DMS153 (cell line): ENCODE measurements at places on chromosomes 16 and 17.

DNA sequence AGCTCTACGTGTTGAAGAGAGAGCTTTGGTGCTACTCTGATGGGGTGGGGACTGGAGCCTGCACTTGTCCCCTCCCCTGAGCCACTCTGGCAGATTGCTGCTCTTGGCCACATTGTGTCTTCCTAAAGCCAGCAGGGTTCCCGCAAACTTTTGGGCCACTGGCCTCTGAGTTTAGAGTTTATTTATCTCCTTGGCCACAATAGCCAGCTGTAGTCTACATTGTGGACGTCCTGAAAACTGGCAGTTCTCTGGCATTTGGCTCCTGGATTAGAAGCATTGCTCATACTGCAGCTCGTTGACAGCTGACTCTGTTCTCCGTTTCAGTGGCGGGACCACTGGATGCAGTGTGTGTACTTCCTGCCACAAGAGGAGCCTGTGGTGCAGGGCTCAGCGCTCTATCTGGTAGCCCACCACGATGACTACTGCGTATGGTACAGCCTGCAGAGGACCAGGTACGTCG lies 34.6 kb downstream of the PRMT7 start:
- no peak for DNase-seq

DNA sequence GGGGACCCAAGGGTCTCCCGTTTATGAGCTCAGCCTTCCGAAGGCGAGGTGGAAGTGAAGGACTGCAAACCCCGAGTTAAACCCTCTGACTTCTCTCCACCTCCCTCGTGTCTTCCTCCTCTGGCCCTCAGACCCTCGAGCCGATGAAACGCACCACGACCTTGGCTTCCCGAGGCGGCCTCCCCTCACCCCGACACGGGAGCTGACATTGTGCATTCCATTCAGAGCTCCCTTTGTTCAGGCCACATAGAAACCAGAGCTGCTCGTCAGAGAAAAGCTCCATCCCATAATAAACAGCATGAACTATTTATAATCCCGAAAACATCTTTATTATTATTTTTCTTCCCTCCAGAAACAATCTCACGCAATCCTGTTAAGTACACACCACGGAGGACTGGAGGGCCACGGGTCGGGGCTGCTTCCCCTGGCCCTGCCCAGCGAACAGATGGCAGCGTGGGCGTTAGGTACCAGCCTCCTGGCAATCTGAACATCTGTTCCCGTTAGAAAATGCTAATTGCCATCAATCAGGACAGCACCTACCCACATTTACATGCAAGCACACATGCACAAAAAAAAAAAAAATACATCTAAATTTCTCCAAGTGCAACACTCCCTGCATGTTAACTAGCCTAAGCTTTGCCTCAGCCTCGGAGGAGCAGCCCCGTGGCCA lies 145.7 kb downstream of the RBFOX3 start:
- no peak for DNase-seq

DNA sequence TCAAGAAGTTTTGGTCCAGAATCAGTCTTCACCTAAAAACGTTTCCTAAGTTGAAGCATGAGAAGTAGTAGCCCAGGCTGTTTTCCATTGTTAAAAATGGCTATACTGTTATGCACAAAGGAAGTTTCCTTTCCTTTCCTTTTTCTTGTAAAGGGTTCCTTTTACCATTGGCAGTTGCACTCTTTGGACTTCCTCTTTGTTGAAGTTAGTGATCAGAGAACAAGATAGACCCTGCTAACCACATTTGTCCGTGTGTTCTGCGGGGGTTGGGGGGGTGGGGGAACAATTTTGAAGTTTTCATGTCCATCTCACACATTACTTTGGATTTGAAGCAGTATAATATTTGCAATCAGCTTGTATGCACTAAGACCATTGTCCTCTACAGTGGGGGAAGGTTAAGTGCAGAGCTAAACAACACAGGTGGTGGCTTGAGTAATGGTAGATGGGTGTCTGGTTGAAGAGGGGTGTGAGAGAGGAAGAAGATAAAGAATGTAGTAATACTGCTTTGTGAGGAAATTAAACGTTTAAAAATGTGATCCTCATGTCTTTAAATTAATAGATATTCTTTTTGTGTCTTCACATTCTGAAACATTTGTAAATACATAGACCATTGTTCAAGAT lies 1.4 kb downstream of the LPCAT2 start:
- no peak for DNase-seq

- peak; percentile 46 for DNase-seq
These were observed 36.1 kb downstream of the GINS2 start for GRCh38 chr16:85652431-85653221.

DNA sequence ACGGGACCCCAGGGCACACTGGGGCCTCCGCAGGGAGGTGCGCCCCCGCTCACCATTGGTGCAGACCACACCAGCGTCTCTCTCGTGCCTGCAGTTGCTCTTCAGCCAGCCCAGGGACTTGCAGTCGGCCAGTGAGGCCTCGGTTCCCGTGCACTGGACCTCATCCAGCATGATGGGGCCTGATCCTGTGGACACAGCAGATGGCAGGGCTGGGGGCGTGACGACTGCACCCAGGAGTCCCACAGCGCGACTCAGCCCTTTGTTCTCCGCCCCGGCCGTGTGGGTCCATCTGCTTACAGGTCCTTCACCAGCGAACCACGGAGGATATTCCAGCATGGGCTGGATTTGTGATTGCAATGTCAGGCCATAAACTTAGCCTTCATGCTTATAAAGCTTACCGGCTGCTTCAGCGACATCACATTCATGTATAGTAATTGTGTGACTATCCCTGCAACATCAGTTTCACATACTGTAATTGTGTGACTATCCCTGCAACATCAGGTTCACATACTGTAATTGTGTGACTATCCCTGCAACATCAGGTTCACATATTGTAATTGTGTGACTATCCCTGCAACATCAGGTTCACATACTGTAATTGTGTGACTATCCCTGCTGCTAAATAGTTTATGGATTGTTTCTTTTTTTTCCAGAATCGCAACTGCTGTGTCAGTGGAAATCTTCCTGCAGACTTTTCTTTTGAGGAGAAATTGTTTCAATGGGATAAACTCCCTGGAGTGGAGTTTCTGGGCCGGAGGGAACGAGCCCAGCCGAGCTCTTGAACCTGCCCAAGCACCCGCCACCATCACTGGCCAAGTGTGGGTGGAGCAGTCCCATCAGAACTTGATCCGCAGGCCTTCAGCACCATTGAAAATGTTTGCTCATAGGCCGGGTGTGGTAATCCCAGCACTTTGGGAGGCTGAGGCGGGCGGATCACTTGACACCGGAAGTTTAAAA lies 4.8 kb downstream of the LGALS3BP start:
- no peak for DNase-seq

GRCh38 chr16:76182041-76182635 lies 95.1 kb upstream of the CNTNAP4 start:
- no peak for DNase-seq

- DNase-seq = no peak
These were observed 47.7 kb downstream of the CDK12 start for GRCh38 chr17:39508987-39509386.

- no peak for DNase-seq
These were observed 250.0 kb downstream of the ABCC12 start for GRCh38 chr16:47905771-47906170.
